A549 treated with GW870086 at 1 μM for 4 hours (cell line): ENCODE measurements at places on chromosomes 7 and 10. TPM values are rescaled to one million over a fixed set of nuclear protein-coding genes. Genes with fewer than 3 reads are reported as not detected.

Gene ACBD7
- total RNA-seq: 0.85 to 1.3 TPM (median 1.1 TPM) in 5 replicates

Gene TMEM178B
- total RNA-seq: 1.2 to 1.7 TPM (median 1.5 TPM) in 5 replicates

Gene LIPN
- not detected in 5 replicates for total RNA-seq

Gene FHIP2A
- total RNA-seq: 7.9 to 11.8 TPM (median 10.7 TPM) in 5 replicates

Gene NHLRC2
- 4.8 to 8.2 TPM (median 5.9 TPM) in 5 replicates for total RNA-seq

Gene ZNF117
- total RNA-seq: 0.10 to 0.41 TPM (median 0.22 TPM) in 5 replicates

Gene DYDC2
- 0.13 to 0.17 TPM in 2 of 5 replicates, not detected in the others for total RNA-seq

Gene TMEM176A
- total RNA-seq: not detected in 5 replicates

Gene PNLIPRP1
- not detected in 5 replicates for total RNA-seq

Gene VSTM4
- 0.24 to 0.50 TPM (median 0.35 TPM) in 5 replicates for total RNA-seq
